HFFc6 (cell line): ENCODE measurements at places on chromosomes 6 and 20. TPM values are rescaled to one million over a fixed set of nuclear protein-coding genes. Genes with fewer than 3 reads are reported as not detected.

GRCh38 chr6:169702840-169703246 is 917 bp downstream of the C6orf120 start:
- DNase-seq: no peak

- no peak for DNase-seq
Observed at GRCh38 chr6:30761791-30762429, 17.6 kb upstream of the IER3 start.

- peak; percentile 62 for DNase-seq
Observed at GRCh38 chr6:106444777-106445507, 84.4 kb downstream of the CRYBG1 start.

The OR2H1 gene
- total RNA-seq: not detected in 3 replicates
